Activated naive CD8-positive, alpha-beta T cell treated with anti-CD3 and anti-CD28 coated beads for 36 hours (primary cell): ENCODE measurements at places on chromosomes 1 and 21. TPM values are rescaled to one million over a fixed set of nuclear protein-coding genes. Genes with fewer than 3 reads are reported as not detected.

DNA sequence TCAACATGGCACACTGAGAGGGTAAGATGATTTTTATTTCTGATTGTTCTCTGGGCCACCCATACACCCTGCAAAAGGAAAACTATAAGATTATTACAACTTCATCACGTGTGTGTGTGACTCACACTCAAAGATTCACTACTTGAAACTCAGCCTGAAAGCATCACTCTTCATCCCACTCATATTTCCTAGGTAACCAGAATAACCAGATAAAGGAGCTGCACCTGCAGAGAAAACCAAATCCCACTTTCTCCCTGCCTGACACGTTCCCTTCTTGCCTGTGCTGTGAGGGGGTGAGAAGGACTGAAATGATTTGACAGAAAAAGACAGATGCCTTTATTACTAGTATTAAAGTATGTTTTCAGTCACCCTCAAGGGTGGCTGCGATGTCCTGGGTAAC is 131.6 kb downstream of the TGFBR3 start:
- DNase-seq, result peak; percentile 60

- DNase-seq, result no peak
These were observed 133.6 kb upstream of the C1orf174 start for GRCh38 chr1:4033713-4034112.

DNA sequence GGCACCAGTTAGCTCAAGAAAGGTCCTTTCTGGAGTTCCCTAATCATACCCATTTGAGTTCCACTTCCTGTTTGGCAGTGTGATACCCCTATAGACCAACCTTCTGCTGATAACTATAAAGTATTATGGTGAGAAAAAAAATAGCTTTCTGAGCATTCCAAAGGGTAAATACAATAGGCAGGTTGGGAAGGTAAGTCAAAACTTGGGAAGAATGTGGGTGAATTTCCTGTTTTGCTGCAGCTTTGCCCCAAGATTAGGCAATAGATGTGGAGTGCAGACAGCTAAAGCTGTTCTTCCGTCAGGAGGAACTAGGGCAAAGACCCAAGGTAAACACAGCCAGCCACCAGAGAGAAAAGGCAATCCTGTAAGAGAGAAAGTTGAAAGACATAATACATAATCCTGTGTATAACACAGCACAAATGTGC is 49.9 kb upstream of the GUCA2A start:
- no peak for DNase-seq

DNA sequence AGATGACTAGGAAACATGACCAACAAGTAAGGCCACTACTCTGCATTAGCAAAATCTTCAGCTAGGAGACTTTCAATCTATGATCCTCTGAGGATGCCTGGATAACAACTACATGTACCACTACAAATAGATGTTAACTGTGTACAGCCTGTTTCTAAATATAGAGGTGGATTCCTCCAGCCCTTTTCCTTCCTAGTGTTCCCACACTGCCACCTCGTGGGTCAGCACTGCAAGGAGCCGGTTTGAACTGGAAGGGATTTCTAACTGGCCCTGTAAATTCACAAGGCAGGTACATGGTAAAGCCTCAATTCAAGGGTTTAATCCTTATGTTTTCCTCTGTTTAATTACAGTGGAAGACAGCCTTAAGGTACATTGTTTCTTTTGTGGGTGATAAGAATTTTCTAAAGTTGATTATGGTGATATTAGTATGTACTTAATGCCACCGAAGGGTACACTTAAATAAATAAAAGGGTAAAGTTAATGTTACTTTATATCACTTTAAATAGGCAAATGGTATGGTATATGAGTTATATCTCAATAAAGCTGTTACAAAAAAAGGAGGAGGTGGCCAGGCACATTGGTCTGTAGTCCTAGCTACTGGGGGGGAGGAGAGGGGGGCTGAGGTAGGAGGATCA is 14.4 kb downstream of the SMYD3 start:
- DNase-seq, result peak; percentile 50

GRCh38 chr1:89949991-89950624 is 44.8 kb upstream of the ZNF326 start:
- DNase-seq, result no peak

GRCh38 chr1:161887730-161888287 is 121.7 kb downstream of the ATF6 start:
- no peak for DNase-seq

- no peak for DNase-seq
These were observed 130.5 kb downstream of the RWDD3 start for GRCh38 chr1:95364546-95364945.

GRCh38 chr1:62397301-62397700 is 39.5 kb upstream of the USP1 start:
- no peak for DNase-seq

- DNase-seq, result no peak
These were observed at the start of gene OR10Z1 for GRCh38 chr1:158604968-158605367. OR10Z1 (plus strand) TSS chr1:158605268; CDS start chr1:158606439, 1,171 bp downstream.

GRCh38 chr1:209240351-209240750 is 343.2 kb upstream of the CAMK1G start:
- no peak for DNase-seq

Gene DNASE2B
- not detected for total RNA-seq

DNA sequence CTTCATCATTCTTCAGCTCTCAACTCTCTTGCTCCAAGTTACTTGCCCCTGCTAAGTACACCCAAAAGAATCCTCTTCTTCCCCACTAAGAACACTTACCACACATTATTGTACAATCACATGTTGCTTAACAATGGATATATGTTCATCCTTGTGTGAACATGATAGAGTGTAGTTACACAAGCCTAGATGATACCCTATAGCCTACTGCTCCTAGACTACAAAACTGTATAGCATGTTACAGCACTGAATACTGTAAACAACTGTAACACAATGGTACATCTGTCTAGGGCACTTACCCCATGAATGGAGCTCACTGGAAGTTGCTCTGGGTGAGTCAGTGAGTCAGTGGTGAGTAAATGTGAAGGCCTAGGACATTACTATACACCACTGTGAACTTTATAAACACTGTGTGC is 77.4 kb downstream of the RERE start:
- DNase-seq, result no peak

DNA sequence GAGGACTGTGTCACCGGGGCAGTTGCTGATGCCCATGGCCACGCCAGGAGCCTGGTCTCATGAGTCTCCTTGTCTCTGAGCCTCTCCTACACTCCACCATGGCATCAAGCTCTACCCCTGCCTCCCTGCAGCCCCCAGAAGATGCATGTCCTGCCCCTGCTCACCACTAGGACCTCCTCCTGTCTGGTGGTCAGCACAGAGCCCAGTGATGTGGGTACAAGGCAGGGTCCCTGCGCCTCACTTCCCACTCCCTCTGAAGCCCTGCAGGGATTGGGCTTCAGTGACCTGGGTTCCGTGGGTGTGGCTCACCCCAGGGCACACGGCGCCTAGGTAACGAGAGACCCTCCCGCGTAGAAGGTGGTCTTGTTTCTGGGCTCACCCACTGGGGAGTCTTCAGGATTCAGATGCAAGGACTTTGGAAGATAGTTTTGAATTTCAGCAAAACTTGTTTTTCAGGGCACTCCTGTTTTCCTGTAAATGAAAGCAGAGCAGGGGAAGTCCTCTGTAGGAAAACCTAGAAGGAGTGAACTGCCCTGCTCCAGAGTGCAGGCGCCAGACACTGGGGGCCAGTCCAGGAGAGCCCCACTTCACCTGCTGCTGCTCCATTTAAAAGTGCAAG is 2.8 kb downstream of the COL18A1 start:
- no peak for DNase-seq

Gene MR1
- 14.5 TPM for total RNA-seq

GRCh38 chr1:158686111-158687009 is at the start of gene SPTA1:
SPTA1 (minus strand) TSS chr1:158686715; CDS start chr1:158686517, 198 bp downstream.
- no peak for DNase-seq
